ENCODE measurements at places on chromosomes 5 and 9. TPM values are rescaled to one million over a fixed set of nuclear protein-coding genes. Genes with fewer than 3 reads are reported as not detected.
A peak's percentile ranks its signal among the peaks of the same experiment; 100 is the strongest.

DNA sequence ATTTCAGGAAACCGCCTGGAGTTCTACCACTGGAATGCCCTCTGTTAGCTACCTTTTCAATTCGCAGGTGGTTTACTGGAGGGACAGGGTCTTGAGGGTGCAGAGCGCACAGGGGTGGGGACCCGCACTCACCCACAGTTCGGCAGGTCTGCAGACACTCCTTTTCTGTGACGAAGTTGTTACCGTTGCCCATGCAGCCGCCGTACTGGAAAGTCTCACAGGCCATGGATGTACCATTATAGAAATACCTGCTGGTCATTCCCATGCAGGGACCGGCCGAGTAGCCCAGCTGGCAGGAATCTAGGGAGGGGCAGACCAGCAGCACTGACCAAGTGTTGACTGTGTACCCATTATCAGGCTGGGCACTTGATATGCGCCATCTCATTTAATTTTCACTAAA is 16.8 kb downstream of the AMBP start:
- H3K27ac ChIP-seq: no peak overlapping the region
- H3K36me3 ChIP-seq: no peaks in the 10 kb centered on the region
- DNase-seq: no peak
- H3K4me1 ChIP-seq: no peaks in the 10 kb centered on the region
- no peak overlapping the region for H3K4me3 ChIP-seq

The OR13D1 gene
- total RNA-seq: not detected

- no peak overlapping the region for H3K27ac ChIP-seq
- H3K36me3 ChIP-seq: no peaks in the 10 kb centered on the region
- no peak overlapping the region for H3K4me3 ChIP-seq
- H3K27me3 ChIP-seq: peaks cover 69% of the 10 kb centered on the region
Observed at GRCh38 chr9:126704157-126704891, 90.6 kb downstream of the LMX1B start.

GRCh38 chr9:111108946-111109345 is 70.7 kb upstream of the LPAR1 start:
- no peaks in the 10 kb centered on the region for H3K27me3 ChIP-seq
- no peaks in the 10 kb centered on the region for H3K4me1 ChIP-seq
- H3K36me3 ChIP-seq: no peaks in the 10 kb centered on the region
- H3K4me3 ChIP-seq: no peak overlapping the region
- H3K27ac ChIP-seq: no peak overlapping the region

GRCh38 chr5:173890195-173890991 is 2.2 kb downstream of the CPEB4 start:
- peak; percentile 16 for DNase-seq
- no peak overlapping the region for H3K27ac ChIP-seq
- H3K36me3 ChIP-seq: no peaks in the 10 kb centered on the region
- peaks cover 17% of the 10 kb centered on the region for H3K4me1 ChIP-seq
- H3K27me3 ChIP-seq: peaks cover 6% of the 10 kb centered on the region

The MCTP1 gene
- 20.2 TPM for total RNA-seq

DNA sequence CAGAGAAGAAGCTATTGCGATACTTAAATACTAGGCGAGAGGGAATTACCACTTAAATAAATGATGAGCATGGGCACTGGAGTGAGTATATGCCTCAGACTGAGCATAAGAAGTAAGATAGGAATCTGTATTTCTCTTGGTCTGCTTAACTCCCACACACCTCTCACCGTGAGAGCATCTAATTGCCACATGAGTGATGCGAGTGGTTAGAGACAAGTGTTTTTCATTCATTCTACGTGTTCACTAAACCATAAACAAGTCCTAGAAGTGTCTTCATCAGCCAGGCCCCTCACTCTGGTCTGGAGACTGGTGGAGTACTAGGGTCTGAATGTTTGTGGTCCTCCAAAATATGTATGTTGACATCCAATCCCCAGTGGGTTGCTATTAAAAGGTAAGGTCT is 150.2 kb upstream of the SLC12A2 start:
- H3K27me3 ChIP-seq: no peaks in the 10 kb centered on the region
- no peaks in the 10 kb centered on the region for H3K36me3 ChIP-seq
- H3K27ac ChIP-seq: no peak overlapping the region
- H3K4me1 ChIP-seq: no peaks in the 10 kb centered on the region

The DNAH5 gene
- 0.24 TPM for total RNA-seq

The ASTN2 gene
- total RNA-seq: 5.9 TPM

The ZNF354C gene
- 6.0 TPM for total RNA-seq

GRCh38 chr5:50653946-50654345 is 12.5 kb upstream of the PARP8 start:
- H3K36me3 ChIP-seq: no peaks in the 10 kb centered on the region
- H3K4me3 ChIP-seq: no peak overlapping the region
- no peaks in the 10 kb centered on the region for H3K27me3 ChIP-seq
- DNase-seq: no peak
- no peak overlapping the region for H3K27ac ChIP-seq

- DNase-seq: no peak
- H3K4me3 ChIP-seq: no peak overlapping the region
- H3K27me3 ChIP-seq: no peaks in the 10 kb centered on the region
- no peak overlapping the region for H3K27ac ChIP-seq
Observed at GRCh38 chr5:175517824-175518450, 39.6 kb downstream of the SFXN1 start.

- H3K27ac ChIP-seq: no peak overlapping the region
- no peak overlapping the region for H3K4me3 ChIP-seq
- no peaks in the 10 kb centered on the region for H3K36me3 ChIP-seq
- no peak for DNase-seq
- no peaks in the 10 kb centered on the region for H3K4me1 ChIP-seq
Observed at GRCh38 chr5:96725257-96725656, 63.1 kb downstream of the CAST start.

The PCA3 gene
- total RNA-seq: 0.09 TPM

The MCIDAS gene
- total RNA-seq: not detected

The KIAA1191 gene
- total RNA-seq: 36.4 TPM

- no peak for DNase-seq
- H3K27me3 ChIP-seq: no peaks in the 10 kb centered on the region
- no peak overlapping the region for H3K4me3 ChIP-seq
- H3K4me1 ChIP-seq: peaks cover 18% of the 10 kb centered on the region
Observed at GRCh38 chr9:6426117-6426516, 13.1 kb downstream of the UHRF2 start.

GRCh38 chr9:70403166-70403565 is 11.3 kb downstream of the KLF9 start:
- H3K36me3 ChIP-seq: no peaks in the 10 kb centered on the region
- no peaks in the 10 kb centered on the region for H3K4me1 ChIP-seq
- no peak overlapping the region for H3K27ac ChIP-seq
- no peaks in the 10 kb centered on the region for H3K27me3 ChIP-seq
- no peak for DNase-seq
- H3K4me3 ChIP-seq: no peak overlapping the region

DNA sequence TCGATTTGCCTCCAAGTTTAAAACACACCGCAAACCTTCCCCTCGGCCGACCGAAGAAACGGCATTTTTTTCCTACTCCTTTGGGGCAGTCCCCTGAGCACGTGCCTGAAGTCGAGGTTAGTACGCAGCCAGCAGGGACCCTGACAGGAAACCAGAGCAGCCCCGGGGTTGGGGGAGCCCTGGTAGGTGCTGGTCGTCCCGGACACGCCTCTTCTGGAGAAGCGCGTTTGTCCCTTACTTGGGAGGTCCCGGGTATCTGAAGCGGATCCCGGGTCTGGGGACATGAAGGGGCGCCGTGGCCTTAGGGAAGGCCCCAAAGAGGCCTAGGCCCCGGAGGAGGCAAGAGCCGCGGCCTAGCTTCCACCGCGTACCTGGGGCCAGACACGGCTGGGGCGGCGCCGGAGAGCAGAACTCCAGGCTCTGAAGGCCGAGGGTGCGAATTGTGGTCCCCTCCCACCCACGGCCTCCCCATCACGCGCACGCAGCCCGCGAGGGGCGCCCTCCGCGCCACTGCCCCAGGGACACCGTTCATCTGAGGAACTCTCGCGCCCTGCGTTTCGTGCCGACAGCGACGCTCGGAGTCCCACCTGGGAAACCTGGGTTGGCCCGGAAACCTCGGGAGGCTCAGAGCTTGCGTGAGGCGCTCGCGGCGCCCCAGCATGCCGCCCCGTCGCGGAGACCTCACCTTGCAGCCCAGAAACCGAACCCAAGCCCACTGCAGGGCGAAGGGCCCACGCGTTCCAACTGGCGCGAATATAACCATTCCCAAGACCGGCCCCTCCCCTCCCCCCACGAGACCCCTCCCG is 10.4 kb downstream of the OTP start:
- no peak overlapping the region for H3K4me3 ChIP-seq
- H3K27me3 ChIP-seq: peaks cover 62% of the 10 kb centered on the region
- H3K27ac ChIP-seq: no peak overlapping the region
- no peaks in the 10 kb centered on the region for H3K36me3 ChIP-seq
- H3K4me1 ChIP-seq: peaks cover 5% of the 10 kb centered on the region
- no peak for DNase-seq

GRCh38 chr9:131187957-131188356 is 62.6 kb downstream of the NUP214 start:
- H3K36me3 ChIP-seq: peaks cover 47% of the 10 kb centered on the region
- no peaks in the 10 kb centered on the region for H3K27me3 ChIP-seq
- no peak overlapping the region for H3K27ac ChIP-seq
- H3K4me1 ChIP-seq: no peaks in the 10 kb centered on the region

DNA sequence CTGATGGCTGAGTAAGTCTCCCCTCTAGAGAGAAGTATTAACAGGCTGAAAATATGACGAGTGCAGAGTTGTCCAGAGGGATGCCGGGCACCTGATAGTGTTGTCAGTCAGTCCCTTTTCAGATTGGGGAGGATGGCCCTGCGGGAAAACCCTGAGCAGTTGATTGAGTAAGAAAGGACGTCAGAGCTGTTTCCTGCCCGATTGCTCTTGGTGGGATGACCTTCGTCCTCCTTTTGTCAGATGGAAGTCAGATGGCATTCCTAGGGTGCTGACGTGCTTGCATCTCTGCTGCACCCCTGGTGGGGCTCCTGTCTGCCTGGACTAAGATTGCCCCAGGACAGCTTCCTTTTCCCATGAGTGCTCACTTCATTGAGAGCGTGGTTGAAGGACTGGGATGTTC is 9.8 kb downstream of the ZNF354B start:
- no peak for DNase-seq
- H3K4me1 ChIP-seq: no peaks in the 10 kb centered on the region
- no peak overlapping the region for H3K4me3 ChIP-seq

DNA sequence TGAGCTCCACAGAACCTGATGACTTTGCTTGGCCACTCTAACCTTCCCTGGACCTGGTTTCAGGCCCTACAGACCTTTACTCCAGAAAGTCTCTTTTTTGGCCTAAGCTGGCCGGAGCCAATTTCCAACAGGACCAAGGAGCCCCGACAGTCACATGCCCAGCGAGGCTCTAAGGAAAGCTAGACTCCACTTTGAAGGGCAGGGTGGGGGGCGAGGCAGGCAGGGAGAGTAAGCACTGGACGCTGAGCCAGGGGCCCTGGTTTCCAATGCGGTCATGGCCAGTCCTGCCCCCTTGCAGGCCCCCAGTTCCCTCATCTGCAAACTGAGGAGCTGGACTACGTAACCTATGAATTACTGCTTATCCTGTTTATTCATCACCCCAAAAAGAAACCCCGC is 65.2 kb downstream of the ADAMTS2 start:
- no peaks in the 10 kb centered on the region for H3K36me3 ChIP-seq
- no peak for DNase-seq
- no peaks in the 10 kb centered on the region for H3K27me3 ChIP-seq
- H3K27ac ChIP-seq: no peak overlapping the region
- H3K4me3 ChIP-seq: no peak overlapping the region
- H3K4me1 ChIP-seq: no peaks in the 10 kb centered on the region

- no peak overlapping the region for H3K27ac ChIP-seq
- H3K36me3 ChIP-seq: no peaks in the 10 kb centered on the region
- no peak for DNase-seq
- no peak overlapping the region for H3K4me3 ChIP-seq
- H3K27me3 ChIP-seq: no peaks in the 10 kb centered on the region
Observed at GRCh38 chr5:147902609-147903115, 3.7 kb downstream of the C5orf46 start.

GRCh38 chr5:159211729-159212174 is 2.4 kb upstream of the RNF145 start:
- no peaks in the 10 kb centered on the region for H3K27me3 ChIP-seq
- no peak overlapping the region for H3K4me3 ChIP-seq
- H3K27ac ChIP-seq: no peak overlapping the region

GRCh38 chr9:30382271-30382670 is 2002.2 kb upstream of the ACO1 start:
- no peaks in the 10 kb centered on the region for H3K4me1 ChIP-seq
- DNase-seq: no peak
- H3K36me3 ChIP-seq: no peaks in the 10 kb centered on the region
- H3K4me3 ChIP-seq: no peak overlapping the region

DNA sequence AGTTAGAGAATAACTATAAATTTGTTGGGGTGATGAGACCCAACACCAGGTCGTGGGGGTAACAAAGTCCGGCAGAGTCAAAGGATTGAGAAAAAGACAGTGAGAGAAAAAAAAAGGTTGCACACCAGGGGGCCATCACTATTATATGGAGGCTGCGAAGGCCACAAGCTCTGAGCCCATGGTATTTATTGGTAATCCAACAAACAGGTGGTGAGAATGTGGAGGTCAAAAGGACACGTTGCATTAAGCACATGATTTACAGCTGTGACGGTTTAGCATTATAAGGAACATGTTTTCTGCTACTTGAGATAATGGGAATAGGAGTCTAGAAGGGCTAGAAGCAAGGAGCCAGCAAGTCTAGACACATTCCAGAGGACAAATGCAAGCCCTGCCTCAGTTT is 2202.2 kb upstream of the C9orf72 start:
- H3K4me3 ChIP-seq: no peak overlapping the region
- H3K36me3 ChIP-seq: no peaks in the 10 kb centered on the region
- H3K27ac ChIP-seq: no peak overlapping the region
- no peaks in the 10 kb centered on the region for H3K27me3 ChIP-seq
- DNase-seq: no peak

- H3K4me1 ChIP-seq: peaks cover 18% of the 10 kb centered on the region
- H3K36me3 ChIP-seq: no peaks in the 10 kb centered on the region
- H3K4me3 ChIP-seq: no peak overlapping the region
Observed at GRCh38 chr5:68318955-68319705, 103.6 kb downstream of the PIK3R1 start.

DNA sequence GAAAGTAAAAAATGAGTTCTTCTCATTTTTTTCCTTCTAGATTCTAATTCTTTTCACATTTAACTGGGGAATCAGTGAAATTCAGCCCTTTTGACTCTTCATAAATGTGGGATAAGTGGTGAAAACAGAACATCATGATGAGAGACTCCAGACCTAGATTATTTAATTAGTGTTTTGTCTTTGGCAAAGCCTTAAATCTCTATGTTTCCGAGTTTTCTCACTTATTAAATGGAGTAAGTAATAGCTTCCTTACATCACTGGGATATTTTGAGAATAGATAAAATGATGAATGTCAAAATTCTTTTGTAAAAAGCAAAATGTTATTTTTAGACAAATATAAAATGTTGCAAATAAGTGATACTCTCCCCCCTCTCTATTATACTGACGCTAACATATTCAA is 468.6 kb upstream of the ARRDC3 start:
- H3K4me1 ChIP-seq: no peaks in the 10 kb centered on the region
- no peaks in the 10 kb centered on the region for H3K36me3 ChIP-seq
- no peak overlapping the region for H3K4me3 ChIP-seq
- no peak overlapping the region for H3K27ac ChIP-seq
- no peaks in the 10 kb centered on the region for H3K27me3 ChIP-seq

The ZNF483 gene
- total RNA-seq: 2.6 TPM
